ENCODE measurements at places on chromosomes 7 and 10.

DNA sequence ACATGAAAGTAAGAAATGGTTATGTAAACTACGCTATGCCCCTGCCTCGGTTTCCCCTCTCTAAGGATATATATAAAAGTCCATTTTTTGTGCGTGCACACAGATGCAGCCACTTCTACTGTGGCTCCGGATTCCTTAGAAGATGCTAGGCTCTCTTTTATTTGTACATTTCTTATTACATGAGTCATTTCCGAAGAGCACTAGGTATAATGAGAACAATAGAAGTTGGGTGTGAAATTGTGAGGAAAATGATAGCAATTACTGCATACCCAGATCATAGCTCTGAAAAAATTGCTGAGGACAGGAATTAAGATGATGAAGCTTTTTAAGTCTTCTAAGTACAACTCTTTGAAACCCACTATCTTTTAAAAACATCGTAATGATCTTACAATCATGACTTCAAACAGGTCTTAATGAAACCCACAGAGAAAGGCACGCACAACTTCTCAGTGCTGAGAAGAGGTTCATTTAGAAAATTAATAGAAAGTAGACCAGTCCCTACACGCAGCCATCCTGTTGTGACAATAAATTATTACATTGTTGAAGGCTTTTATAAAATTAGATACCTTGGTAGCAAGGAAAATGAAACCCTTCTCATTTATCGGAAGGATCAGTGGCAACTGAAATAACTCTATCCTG lies 96.2 kb upstream of the FGFR2 start:
- no peak for DNase-seq

DNA sequence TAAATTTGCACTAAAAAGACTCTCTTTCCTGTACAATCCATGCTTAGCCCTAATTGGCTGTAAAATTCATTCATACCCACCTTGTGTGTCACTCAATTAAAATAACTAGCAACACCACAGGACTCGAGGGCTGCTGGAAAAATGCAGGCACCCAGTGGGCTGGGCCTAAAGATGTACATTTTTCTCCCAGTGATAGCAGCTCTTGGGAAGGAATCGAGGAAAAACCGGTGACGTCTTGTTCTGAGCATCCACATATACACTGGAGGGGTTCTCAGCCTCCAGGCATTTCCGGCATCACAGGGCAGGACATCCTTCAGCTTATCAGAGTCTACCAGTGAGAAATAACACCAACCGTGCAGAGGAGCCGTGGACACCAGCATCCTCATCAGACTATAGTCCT lies 85.8 kb upstream of the PITRM1 start:
- DNase-seq = no peak

DNA sequence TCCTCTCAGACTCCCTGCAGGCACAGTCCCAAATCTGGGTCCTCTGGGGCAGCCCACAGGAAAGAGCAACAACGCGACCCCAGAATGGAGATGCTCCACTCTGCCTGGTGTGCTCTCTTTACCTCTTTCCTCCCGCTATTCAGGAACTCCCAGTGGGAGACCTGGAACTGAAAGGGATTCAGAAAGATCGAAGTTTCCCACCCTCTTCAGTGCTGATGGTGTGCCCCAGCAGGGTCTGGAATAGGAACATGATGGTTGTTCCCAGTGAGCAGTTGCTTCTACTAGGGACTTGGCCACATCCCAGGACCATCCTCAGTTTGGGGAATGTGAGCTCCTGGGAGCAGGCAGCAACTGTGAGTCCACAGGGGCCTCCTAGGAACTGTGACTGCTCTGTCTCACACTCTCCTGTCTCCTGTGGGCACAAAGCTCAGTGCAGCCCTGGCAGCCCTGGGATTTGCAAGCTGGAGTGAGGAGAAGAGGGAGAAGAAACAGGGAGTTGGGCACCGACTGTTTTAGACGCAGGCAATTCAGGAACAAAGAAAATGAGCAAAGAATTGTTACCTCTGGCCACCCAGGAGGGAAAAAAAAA lies 17.9 kb downstream of the OR6V1 start:
- DNase-seq = no peak

GRCh38 chr7:99928994-99929729 lies at the start of gene GJC3:
Gene GJC3 (minus strand): TSS chr7:99929620. CDS start chr7:99929620, 0 bp downstream.
- no peak for DNase-seq
